ENCODE measurements at places on chromosomes 2 and 18.

DNA sequence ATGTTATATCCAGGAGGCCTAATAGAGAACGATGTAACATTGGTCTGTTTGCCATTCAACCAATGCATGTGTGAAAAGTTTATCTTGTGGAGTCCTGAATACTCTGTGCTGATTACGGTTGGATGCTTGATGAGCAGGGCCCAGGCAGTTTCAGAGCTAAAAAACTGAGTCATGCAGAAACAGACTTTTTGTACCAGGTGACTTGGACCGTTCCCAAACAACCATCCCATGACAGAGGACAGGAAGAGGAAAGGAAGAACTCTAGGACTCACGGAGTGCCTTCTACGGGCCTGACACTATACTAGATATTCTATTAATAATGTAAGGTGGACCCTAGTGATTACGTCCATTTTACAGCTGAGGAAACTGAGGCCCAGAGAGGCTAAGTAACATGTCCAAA is 142.1 kb downstream of the ARHGAP28 start:
- DNase-seq, result no peak

GRCh38 chr2:19327496-19327895 is 30.9 kb downstream of the OSR1 start:
- no peak for DNase-seq

DNA sequence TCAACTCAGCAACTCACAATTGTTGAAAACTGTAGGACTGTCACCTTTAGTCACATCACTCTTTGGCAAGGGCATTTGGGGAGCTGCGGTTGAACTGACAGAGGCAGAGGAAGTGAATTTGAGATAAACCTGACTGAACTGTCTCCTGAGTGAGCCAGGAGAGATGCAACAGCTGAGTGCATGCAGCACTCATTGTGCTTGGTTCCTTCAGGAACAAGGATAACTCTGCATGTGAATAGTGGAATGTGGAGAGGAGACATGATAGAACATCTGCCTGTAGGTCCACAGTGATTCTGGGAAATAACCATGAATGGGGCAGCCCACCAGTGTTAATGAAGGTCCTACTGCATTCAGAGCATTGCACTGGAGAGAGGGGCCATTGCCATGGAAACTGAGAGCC is 494.7 kb downstream of the STK39 start:
- no peak for DNase-seq

- DNase-seq, result peak; percentile 43
These were observed 135.5 kb downstream of the NDUFA10 start for GRCh38 chr2:239889641-239890121.

- no peak for DNase-seq
These were observed 126.9 kb downstream of the SPTBN1 start for GRCh38 chr2:54582987-54583386.

DNA sequence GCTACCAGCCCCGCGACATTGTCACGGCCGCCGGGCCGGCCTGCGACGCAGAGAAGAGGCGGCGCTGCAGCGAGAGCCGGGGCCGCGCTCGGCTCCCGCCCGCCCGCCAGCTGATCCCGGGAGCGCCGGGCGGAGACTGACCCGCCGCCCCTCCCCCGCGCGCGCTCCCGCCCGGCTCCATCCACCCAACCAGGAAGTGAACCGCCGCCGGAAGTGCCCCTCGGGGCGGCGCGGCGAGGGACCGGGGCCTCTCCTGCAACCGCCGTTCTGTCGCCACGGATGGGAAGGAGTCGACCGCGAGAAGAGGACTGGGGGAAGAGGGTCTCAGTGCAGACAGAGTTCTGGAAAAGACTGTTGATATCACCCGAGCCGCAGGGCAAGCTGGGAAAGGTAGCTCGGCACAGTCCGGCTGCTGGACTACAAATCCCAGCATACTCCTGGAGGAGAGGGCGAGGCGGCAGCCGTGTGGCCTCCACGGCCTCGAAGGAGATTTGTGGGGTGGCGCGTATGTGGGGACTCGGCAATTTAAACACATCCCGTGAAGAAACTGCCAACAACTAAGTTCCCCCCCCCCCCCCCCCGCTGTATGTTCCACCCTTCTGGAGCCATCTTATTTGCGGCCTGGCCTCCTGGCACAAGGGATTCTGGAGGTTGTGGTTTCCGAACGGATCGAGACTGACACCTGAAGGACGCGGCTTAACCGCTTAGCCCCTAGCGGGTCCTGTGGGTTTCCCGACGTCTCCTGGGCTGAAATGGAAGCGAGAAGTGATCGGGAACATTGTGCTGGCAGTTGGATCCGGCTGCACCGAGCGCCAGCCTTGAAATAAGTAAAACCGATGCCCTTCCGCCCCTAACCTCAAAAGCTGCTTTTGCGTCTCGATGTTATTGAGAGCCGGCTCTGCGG is at the start of gene AAK1:
AAK1 (minus strand) TSS at position 138 of the 904 bp plus-strand sequence. CDS start 699 bp downstream, outside the sequence.
- DNase-seq, result peak; percentile 93

DNA sequence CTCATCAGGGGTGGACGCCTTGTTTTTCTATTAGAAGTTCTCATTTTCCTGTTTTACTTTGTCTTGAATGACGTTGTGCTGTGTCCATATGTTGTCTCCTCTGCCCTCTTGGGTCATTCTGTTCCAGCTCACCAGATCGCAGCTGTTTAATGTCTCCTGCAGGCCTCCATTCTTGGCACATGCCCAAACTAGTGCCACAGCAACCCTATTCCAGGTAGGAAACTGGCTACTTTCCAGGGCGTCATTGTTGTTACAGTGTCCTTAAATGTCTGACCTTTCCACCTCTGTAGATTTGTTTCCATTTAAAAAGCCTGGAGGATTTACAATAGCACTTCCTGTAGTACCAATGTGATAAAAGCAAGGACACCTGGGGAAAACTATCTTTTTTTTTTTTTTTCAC is 500.7 kb downstream of the METTL4 start:
- no peak for DNase-seq

GRCh38 chr18:40841467-40841866 is 1113.6 kb upstream of the PIK3C3 start:
- DNase-seq, result no peak

GRCh38 chr2:226712941-226713340 is 86.7 kb downstream of the IRS1 start:
- DNase-seq, result no peak

DNA sequence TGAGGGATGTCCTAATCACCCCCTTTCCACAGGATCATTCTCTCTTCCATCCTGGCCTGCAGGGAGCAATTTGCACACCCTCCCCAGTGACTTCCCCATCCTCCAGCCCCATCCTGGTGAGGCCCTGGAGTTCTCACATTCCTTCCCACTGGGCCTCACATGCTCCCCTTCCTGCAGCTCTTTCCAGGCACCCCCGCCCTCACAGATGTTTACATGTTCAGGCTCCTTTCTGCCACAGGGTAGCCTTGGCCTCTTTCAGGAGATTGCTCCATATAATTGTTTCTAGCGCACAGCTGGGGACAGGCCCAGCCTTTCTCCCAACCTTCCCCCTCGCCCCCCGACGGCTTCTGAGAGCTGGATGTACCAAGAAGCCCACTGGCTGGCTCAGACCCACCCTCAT is 288.4 kb upstream of the TRIB2 start:
- DNase-seq, result no peak

GRCh38 chr2:2041256-2041824 is 289.7 kb downstream of the MYT1L start:
- DNase-seq, result no peak

GRCh38 chr2:172128484-172128883 is 25.8 kb upstream of the DLX2 start:
- DNase-seq, result no peak

DNA sequence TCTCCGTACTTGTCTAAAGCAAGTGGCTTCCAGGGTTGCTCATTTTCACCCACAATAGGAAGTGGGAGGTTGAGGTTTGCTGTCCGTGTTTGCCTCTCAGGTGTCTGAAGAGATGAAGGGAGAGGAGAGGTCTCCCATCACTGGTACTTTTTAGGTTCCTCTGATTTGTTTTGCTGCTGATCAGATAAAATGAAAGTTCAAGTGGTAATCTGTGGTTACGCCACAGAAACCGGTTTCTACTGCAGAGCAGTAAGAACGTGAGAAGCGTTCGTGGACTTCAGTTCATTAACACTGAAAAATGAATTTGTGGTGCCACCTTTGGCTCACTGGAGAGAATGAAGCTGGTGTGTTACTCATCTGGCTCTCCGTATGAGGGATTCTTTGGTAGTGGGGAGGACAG is 118.2 kb downstream of the GBX2 start:
- DNase-seq, result no peak

DNA sequence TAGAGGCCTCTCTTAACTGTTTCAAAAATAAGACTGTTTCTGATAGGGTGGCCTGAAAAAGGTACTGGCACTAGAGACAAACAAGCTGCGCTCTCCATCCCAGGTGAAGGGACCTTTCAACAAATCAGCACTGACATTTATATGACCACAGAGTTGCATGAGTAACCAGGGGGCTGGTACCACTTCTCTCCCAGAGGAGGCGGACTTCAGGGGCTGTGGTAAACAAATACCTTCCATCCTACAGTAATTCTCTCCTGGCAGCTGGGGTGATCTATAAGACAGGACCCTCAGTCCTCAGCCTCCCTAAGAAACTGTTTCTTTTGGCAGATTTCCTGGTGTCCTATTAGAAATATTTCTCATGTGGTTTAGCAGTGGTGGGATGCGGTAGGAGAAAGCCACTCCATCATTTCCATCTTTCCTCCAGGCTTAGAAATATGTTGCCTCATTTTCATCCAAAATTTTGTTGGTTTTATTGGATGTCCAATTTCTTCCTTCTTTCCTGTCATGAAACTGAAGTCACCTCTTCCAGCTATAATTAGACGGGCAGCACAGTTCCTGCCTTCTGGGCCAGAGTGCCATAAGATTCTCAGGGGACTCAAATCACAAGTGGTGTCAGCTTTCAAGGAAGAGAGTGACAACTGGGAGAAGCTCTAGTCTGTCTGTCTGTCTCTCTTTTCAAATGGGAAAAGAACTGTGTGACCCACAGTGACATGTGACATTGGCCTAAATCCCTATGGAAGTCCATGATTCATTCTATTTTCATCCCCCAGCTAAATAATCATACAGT is 96.4 kb downstream of the CYRIA start:
- no peak for DNase-seq

DNA sequence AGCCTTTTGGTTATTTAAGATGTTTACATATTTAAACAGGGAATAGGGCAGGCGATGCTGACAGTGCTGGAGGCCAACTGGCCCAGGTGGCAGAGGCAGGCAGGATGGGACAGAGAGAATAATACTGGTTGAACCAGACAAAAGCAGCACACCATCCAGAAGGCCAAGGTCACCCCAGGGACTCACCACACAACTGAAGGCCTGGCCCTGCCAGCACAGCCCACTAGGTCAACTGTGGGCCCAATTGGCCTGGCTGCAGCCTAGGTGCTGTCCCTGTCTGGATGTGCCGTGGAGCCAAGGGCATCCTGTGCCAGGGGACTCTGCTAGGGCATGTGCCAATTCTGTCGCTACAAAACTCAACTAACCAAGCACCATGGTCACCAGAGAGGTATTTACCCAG is 69.2 kb downstream of the RNF152 start:
- no peak for DNase-seq

- DNase-seq, result no peak
These were observed 5.6 kb downstream of the SLC3A1 start for GRCh38 chr2:44280869-44281268.

DNA sequence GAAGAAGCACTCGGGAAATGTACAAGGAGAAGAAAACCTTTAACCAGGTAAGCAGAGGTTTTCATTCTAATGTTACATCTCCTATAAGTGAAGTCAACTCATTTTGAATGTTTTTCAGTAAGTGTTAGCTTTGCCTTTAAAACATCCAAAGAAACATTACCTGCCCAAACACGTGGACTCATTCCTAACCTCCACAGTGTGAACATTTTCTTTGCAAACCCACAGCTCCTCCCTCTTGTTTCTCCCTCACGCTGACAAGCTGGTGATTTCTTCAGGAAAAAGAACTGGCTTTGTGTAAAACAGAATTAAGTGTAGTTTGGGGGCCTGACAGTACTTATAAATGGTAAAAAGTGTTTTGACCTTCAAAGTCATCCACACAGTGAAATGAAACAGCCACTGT is 72.5 kb downstream of the MTCL1 start:
- DNase-seq, result no peak

DNA sequence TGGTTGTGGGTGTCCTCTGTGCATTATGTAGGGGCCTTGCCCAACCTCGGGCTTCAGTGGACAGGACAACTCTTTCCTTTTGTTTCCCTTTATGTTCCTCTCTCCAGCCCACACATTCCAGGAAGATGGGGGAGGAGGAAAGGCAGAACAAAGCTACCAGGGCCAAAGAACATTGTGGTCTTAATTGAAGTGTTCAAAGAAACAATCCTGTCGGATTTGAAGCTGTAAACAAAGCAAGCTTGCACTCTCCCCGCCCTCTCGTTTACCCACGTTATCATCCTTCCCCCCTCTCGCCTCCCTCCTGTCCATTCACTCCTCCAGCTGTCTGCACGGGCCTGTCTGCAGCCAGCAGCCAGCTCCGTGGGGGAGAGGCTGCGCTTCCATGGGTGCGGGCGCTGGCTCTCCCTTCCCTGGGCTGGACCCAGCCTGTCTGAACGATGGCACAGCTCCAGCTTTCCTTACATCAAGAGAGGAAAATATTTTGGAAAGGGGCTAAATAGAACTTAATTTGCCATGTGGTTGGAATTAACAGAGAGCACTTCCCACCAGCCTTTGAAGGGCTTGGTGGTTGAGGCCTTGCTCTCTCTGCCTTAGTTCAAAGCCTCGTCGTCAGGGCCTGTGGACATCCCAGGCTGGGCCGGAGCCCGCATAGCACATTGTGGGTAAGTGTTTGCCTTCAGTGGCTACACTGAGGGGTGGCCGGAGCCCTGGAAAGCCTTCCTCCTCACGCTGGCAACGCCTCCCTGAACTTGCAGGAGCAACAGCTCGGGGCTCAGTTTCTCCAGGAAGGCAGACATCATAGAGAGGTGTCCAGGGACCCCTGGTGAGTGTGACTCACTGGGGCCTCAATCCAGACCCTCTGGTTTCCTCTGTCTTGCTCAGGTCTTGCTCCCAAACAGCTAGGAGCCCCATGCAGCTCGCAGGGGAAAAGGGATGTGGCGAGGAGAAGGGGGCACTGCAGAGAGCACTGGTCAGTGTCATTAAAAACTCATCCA is 60.6 kb upstream of the HS6ST1 start:
- no peak for DNase-seq

- DNase-seq, result no peak
These were observed 66.5 kb upstream of the THUMPD2 start for GRCh38 chr2:39845460-39846146.

DNA sequence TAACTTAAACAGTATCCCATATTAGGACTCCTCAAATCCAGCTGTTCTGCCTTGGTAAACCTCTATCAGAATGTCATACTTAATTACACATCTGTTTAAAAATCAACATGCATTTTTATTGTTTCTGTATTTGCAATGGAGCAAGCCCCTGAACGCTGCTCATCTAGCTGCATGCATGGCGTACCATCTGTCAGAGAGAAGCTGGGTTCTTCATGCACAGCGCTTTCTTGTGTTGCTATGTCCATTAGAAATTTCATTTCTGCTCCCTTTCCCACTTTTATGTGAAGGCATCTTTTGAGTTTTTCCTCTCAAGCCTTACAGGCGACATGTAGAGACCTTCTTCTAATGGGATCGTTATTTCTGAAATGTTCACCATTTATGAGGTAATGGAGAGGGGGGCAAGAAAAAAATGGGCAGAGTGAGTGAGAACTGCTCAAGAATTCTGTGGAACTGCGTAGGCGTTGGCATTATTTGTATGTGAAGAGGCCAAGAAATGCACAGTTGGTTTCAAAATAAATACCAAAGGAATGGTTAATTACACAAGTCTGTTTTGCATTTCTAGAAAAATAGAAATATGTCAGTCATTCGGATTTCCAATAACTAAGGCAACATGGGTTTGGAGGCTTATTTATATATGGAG is 31.6 kb downstream of the INSIG2 start:
- DNase-seq, result no peak

GRCh38 chr2:28142386-28142785 is 250.3 kb upstream of the FOSL2 start:
- DNase-seq, result no peak

Data from anterior cingulate cortex (tissue), 58 donors.